ENCODE measurements at places on chromosomes 6 and 20. TPM values are rescaled to one million over a fixed set of nuclear protein-coding genes. Genes with fewer than 3 reads are reported as not detected.

MICB gene
- 19.6 TPM for total RNA-seq

TP53TG5 gene
- total RNA-seq = not detected

TRIM31 gene
- total RNA-seq = not detected

COL9A1 gene
- total RNA-seq = not detected

CRISP3 gene
- total RNA-seq = not detected

C20orf202 gene
- not detected for total RNA-seq
